ENCODE measurements at places on chromosomes 7 and 10.
A peak's percentile ranks its signal among the peaks of the same experiment; 100 is the strongest.

DNA sequence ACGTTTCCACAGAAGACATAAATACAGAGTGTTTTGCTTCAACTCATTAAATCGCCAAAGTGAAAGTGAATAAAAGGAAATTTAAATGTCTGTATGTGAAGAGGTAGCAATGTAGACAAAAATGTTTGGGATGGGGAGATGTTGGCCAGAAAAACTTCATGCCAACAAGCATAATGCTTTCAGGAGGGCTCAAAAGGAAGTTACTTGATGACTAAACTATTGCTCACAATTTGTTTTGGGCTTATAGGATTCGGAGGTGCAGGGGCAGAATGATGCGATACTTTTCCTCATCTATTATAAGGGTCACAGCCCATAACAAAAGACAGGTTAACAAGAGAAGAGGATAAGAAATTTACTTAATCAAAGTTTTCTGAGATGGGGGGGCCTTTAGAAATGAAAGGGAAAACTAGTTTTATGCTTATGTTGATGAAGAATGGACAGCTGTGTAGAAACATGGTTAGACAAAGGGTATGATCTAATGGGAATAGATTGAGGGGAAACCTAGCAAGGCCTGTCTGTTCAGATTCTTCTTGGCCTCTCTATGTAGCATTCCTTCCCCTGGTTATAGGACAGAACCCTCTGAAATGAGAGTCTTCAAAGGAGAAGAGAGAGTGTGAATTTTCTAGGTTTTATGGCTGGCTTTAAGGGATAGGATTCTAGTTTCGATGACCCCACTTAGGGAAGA is 898.6 kb downstream of the LRMDA start:
- DNase-seq, result no peak

DNA sequence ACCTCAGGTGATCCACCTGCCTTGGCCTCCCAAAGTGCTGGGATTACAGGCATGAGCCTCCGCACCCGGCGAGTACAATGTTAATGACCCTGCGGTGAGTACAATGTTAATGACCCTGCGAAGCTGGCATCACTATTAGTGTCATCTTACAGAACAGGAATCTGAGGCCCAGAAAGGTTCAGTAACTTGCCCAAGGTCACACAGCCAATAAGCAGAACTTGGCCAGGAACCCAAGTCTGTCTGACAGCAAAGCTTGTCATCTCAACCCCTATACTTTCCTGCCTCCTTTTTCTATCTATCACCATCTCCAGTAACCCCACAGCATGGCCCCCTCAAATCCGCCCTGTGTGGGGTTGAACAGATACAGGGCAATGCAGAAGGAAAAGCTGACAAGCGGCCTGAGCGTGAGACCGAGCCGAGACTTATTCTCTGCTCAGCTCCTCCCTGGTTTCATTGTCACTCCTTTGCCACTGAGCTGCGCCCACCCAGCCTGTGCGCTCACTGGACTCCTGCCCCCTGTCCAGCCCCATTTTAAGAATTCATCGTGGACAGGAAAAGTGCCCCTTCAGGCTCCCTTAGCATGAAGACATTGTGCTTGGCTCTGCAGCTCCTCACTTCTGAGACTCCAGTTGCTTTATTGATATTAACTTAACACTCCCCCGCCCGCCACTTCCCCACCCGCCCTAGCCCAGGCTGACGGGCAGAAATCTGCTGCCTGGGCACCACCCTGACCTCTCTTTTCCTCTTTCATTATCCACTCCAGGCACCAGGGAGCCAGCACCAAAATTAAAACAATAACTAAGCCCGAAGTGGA is 58.1 kb upstream of the LBX1 start:
- DNase-seq, result no peak

GRCh38 chr10:44974082-44974627 is 4.5 kb downstream of the DEPP1 start:
- no peak for DNase-seq

GRCh38 chr10:34124522-34125035 is 690.5 kb downstream of the PARD3 start:
- DNase-seq, result no peak

- no peak for DNase-seq
Observed at GRCh38 chr7:95059842-95060313, 152.5 kb downstream of the PPP1R9A start.

DNA sequence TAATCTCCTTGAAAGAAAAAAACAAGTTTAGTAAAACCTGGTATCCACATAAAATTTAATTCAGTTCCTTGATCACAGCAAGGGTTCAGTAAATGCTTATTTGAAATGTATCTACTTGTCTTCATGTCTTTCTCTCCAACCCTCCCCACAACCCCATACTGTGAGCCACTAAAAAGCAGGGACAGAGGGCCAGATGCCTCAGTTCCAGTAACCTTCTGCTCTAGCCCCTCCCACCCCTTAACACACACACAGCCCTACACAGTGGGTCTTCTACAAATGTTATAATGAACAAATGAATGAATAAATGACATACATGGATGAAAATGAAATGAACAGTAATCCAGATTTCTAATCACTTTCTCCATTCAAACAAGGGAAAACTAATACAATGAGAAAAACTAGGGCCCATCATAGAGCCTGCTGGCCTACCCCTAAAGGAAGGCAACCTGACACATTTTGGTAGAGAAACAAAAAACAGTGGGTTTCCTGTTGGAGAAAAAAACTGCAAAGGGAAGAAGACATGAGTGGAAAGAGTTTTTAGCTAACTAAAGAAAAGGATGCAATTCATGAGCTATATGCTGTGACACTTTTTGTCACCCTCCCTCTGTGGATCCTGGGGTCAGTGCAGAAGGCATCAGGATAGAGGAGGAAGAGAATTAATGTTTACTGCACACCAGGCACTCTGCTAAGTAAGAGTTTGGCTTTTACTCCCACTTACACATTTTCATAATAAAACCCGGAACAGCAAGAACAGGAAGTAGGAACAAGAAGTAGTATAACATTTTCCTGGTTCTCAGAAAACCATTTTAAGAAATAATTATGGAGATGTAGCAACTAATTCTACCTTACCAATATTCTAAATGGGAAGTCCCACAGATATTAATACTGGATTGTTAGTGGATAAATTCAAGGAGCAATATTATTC is 38.1 kb downstream of the ELMO1 start:
- DNase-seq, result no peak

DNA sequence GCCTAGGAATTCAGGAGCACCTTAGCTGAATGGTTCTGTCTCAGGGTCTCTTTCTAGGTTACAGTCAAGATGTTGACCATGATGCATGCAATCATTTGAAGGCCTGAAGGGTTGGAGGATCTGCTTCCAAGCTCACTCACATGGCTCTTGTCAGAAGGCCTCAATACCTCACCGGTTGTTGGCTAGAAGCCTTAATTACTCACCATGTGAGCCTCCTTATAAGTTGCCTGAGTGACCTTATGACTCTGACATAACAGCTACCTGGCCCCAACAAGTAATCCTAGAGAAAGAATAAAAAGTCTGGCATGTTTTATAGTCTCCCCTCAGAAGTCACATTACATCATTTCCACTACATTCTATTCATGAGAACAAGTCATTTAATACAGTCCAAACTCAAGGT is 3.4 kb upstream of the C1GALT1 start:
- DNase-seq, result no peak

DNA sequence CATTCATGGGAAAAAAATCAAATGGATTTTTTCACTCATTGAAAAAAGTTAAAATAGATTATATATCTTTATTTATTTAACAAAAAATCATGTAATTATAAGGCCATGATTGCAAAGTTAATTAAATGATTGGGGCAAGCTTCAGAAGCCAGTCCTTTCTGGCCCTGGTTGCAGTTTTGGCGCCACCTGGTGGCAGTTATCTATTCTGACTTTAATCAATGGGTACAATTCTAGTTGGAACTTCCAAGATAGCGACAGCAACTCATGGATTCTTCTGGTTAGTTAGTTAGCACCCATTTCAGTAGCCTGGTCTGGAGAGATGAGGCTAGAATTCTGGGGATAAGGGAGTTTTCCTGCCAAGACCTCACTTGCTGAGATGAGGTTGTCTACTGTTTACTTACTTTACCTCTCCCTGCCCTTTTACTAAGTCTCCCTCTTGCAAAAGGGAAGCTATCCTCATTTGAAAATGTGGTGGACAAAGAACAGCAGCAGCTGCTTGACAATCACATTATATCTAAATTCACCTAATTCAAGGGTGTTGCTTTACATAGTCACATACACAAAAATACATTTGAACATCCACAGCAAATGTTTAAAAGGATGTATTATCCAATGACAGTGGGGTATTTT is 42.3 kb downstream of the NOC3L start:
- peak; percentile 51 for DNase-seq

DNA sequence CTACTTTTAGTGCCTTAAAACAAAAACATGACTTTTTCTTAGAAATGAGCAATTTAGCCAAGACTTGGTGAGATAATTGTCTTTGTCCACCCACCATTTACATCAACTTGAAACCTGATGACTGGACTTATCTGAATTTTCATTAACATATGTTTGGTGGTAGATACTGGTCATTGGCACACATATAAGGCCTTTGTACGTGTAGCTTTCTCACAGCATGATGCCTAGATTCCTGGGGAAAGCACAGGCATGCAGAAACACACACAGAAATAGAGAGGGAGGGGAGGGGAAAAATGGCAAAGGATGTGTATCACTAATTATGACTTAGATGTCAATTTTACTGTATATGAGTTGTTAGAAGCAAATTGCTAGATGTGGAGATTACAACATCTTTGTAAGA is 488.4 kb downstream of the NXPH1 start:
- DNase-seq, result no peak

GRCh38 chr10:129964611-129965424 is 744 bp upstream of the EBF3 start:
- no peak for DNase-seq

GRCh38 chr10:69089638-69090599 is 2.0 kb downstream of the SRGN start:
- peak; percentile 47 for DNase-seq

GRCh38 chr10:64385355-64385754 is 864.2 kb downstream of the REEP3 start:
- DNase-seq, result no peak

DNA sequence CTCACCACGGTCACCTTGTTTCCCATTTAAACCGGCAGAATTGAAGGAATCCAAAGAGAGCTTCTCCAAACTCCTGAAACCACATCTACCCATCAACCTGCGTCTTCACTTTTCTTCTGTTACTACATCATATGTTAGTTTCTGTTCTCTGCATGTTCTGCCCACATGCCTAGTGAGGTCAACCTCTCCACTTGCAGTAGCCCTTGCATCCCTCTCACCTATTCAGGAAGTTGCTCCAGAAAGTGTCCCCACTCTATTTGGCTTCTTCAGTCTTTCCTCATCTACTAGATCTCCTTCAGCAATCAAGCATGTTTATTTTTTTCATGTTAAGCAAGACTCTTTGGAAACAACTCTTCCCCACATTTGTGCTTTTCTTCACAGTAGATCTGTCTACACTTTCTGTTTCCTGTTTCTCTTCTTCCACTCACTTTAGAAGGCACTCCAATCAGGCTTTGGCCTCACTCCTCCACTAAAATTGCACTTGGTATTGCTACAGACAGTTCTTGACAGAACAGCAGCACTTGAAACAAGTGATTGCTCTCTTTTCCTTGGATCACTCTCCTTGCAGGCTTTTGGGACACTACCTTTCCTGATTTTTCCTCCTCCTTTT is 7.5 kb downstream of the SAMD9L start:
- no peak for DNase-seq

- DNase-seq, result no peak
Observed at GRCh38 chr7:87204933-87205332, 14.6 kb downstream of the TMEM243 start.

DNA sequence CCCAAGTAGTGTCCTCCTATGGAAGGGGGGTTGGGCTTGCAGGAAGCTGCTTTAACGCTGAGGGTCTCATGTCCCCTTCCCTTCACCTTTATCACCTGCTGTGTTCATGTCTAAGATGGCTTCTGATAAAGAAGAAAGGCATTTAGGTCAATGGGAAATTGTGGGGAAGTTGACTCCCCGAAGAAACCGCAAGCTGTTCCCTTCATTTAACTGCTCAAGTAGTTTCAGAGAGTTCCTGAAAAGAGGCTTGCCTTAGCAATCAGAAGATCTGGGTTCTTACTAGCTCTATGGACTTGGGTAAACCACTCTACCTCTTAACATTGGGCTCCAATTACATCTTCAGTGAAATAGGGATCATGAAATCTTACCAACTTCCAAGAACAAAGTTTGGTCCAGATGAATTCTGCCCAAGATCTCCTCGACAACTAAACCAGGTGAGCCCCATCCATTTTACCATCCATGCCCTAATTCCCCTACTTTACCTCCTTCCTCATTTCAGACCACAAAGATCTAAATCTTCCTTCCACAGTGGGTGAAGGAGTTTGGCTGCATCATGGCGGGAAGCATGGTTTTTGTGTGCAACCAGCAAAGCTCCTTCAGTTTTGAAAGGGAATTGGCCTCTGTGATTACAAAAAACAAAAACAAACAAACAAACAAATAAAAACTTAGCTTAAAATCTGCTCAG is 30.4 kb upstream of the UCN3 start:
- DNase-seq, result no peak

GRCh38 chr7:51292596-51292995 is 24.0 kb downstream of the COBL start:
- DNase-seq, result no peak

DNA sequence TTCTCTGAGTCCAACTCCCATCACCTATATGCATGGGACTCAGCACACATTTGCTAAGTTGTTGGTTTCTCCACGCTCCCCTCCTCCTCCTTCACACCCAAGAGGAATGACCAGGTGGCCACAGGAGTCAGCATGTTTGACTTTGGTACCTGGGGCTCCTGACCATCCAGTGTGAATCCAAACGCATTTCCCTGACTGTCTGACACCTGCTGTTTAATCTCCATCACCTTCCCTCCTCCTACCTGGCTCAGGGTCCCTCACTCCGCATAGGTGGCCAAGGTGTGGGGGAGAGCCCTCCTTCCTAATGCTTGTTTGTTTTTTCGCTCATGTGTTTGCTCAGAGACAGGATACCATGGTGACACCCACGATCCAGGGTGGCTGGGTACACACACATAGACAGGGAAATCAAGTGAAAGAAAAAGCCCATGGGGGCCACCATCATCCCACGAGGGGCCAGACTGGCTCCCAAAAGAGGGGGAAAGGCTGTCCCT is 194.9 kb downstream of the KCNMA1 start:
- DNase-seq, result no peak

DNA sequence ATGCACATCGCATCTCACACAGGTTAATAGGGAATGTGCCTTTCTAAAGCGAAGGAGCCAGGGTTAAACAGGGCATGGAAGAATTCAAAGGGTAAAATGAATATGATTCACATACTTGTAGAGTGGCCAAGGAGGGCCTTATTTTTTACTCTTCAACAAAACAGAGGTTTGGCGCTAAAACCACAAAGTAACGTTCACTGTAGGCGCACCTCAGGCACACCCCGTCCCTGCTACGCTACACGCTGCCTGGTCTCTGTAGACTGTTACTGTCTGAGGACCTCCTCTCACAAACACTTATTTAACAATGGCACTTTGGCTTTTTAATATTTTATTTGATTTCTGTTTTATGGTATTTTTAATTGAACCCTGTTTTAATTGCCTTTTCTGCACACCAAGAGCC is 462.1 kb upstream of the GALNT17 start:
- DNase-seq, result no peak

Data from GM13976 (cell line).